ENCODE measurements at places on chromosomes 12 and 14.
A peak's percentile ranks its signal among the peaks of the same experiment; 100 is the strongest.

GRCh38 chr14:68779761-68780323 lies 13.0 kb downstream of the ZFP36L1 start:
- DNase-seq, result no peak

DNA sequence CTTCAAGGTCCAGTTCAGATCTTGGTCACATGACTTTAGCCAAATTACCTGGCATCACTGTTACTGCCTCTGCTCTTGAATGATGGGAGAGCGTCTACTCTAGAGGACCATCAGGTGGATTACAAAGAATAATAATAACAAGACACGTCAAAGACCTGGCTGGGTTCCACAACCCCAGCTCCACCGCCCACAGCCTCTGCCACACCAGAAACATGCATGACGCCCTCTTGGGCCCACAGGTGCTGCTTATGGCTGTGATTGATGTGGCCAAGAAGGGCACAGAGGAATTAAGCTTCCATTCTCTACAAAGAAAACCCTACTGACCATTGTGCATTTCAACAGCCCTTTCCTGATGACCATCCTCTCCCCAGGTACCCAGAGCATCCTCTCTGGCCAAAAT lies 18.2 kb downstream of the SERPINA3 start:
- no peak for DNase-seq

DNA sequence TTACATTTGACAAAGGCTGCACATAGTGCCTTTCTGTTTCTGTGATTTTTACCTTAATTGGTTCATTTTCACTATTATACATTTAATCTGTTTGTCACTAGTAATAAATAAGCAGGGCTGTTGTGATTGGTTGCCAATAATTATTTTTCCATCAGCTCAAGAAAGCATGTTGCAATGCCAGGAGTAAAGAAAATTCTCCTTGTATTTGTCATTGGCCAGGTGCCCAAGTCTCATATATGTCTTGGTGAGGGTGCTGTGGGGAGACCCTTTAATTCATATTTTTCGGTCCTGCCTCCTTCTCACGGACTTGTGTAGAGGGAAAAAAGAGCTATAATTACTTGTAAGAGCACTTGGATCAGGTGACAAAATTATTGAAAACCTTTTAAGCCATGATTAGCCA lies 108.0 kb downstream of the KITLG start:
- no peak for DNase-seq

- no peak for DNase-seq
These were observed 355.5 kb downstream of the DIO2 start for GRCh38 chr14:79855789-79856188.

- no peak for DNase-seq
These were observed 134.2 kb downstream of the KCNK10 start for GRCh38 chr14:88188745-88189416.

DNA sequence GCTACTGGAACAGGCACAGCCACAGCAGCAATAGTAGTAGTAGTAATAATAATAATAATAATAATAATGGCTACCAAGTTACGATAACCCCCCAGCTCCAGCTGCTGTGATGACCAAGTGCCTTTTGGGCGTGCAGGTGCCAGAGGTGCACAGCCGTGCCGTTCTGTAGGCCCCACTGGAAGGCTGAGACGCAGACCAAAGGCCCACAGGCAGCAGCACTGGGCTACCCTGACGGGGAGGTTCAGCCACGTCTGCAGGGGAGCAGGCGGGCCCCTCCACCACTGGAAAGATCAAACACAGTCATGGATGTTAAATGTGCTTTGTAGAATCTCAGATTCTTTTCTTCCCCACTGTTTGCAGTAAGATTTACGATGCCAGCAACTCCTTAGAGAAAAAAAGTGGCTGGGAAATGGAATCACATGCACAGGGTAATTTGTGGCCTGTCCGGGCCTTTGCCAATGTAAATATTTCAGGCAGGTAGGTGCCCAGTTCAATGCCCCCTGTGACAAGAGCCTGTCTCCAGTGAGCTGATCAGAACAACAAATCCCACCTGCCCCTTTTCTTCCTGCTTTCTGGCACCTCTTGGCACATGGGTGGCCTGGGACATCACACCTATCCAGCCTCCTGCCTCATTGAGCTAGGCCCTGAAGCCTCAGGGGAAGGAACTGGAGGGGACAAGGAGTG lies 32.6 kb downstream of the CCDC85C start:
- DNase-seq, result no peak

DNA sequence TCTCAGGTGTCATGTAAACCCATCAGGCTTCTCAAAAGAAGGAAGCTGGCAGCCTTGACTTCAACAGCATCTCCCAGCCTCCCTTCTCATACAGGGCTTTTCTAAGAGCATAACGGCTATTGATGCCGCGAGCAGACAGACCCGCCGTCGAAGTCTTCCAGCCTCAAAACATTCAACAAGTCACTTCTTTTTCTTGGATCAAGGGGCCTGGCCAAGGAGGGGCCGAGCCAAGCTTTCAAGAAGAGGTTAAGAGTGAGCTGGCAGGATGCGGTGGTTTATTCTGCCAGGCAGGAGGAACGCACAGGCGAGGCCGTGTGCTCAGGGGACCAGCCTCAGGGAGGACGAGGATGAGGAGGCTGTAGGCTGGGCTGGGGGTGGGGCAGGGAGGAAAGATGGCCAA lies 102.9 kb upstream of the RFLNA start:
- DNase-seq, result no peak

DNA sequence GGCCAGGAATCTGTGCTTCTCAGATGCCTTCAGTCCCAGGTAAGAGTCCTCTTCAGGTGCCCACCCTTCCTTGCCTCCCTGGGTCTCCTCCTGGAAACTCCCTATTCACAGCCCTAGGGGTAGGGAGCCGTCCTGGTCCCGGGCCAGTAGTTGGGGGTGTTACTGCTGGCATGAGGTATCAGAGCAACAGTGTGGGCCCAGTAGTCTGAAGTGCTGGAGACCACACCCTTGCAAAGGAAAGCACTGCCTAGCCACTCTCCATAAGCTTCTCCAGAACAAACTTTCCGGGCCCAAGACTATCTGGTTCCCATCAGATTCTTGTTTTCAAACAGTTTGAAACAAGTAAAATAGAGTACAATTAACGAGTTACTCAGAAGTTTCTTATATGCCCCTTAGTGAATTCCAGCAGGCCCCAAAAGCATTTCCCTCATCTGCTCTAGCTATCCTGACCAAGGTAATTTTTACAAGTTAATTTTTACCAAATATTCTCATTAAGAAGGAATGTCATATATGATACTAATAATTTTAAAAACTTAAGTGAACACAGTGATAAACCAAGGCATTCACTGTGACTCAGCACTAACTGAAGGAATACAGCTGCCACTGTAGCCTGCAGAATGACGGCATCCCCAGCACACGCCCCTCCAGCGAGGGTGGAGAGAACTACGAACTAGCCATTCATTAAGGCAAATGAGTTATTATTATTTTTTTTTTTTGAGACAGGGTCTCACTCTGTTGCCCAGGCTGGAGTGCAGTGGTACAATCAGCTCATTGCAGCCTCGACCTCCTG lies 49.4 kb downstream of the MOK start:
- DNase-seq, result no peak

- DNase-seq, result no peak
These were observed 186.1 kb downstream of the SLC2A13 start for GRCh38 chr12:39919790-39920189.

- no peak for DNase-seq
These were observed 11.3 kb downstream of the MED13L start for GRCh38 chr12:116266168-116266601.

GRCh38 chr14:39229222-39229543 lies 4.5 kb upstream of the MIA2 start:
- DNase-seq, result no peak

GRCh38 chr14:77102154-77102553 lies 4.1 kb downstream of the CIPC start:
- peak; percentile 84 for DNase-seq

DNA sequence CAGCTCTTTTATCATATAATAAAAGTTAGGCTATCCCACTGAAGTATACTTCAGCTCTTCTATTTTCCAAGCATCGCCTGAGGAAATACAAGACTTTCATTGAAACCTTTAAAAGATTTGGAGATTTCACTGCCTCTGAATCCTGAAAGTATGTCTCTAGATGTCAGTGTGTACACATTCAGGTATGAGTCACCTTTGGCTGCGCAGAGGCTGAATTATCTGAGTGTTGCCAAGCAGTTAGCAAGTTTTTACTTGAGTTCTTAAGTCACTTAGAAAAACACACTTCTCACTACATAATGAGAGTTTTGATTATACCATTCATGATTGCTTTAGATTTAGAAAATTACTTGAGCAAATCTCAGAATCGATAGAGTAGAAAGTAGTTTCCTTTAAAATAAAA lies 210.3 kb downstream of the TMTC2 start:
- DNase-seq, result peak; percentile 29

DNA sequence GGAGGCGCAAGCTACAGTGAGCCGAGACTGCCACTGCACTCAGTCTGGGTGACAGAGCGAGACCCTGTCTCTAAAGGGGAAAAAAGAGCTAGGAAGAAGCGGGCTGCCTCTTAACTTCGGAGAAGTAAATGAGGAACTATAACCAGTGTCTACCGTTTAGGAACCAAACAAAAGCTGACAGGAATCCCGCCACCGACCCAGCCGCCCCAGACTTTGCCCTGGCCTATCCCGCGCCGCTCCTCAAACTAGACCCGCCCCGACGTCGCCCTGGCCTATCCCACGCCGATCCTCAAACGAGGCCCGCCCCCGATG lies 568 bp upstream of the SIVA1 start:
- no peak for DNase-seq

DNA sequence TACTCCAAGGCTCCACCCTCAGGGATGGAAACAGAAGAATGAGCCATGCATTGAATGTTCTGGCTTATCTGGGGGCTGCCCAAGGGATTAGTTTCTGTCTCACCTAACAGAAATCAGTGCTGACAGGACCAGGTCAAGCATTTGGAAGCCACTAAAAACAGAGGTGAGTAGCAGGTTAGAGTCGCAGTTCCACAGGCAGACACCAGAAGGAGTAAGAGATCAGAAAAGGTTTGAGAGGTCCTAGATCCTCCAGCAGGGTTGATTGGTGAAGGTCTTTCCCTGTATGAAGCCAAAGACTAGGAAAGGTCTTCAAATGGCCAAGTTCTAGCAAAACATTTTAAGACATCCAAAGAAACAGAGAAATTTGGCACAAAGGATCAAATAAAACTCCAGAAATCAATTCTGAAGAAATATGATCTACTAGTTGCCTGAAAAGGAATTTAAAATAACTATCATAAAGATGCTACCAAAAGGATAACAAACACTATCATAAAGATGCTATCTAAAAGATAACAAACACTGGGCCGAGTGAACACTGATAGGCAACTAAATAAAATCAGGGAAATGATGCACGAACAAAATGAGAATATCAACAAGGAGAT lies 19.5 kb upstream of the TTC9 start:
- no peak for DNase-seq

All from putamen (tissue), 1 donor.